ENCODE measurements at places on chromosomes 13 and 19. TPM values are rescaled to one million over a fixed set of nuclear protein-coding genes. Genes with fewer than 3 reads are reported as not detected.

DNA sequence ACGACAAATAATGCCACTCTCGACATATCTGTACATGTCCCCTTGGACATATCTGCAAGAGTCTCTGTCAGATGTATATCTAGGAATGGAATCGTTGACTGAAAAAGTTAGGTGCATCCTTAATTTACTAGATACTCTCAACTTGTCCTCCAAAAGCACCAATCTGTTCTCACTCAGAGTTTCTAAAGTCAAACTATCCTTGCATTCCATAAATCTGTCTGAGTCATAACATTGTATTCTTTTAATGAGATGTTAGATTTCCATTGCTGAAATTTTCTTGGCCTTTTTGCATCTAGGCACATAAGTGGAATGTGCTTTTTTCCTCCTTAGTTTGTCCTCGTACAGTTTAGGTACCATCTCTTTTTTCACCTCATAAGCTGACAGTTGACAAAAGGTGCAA is 139.8 kb downstream of the PTPRS start:
- no peak for DNase-seq

The HSPB6 gene
- 78.6 TPM for total RNA-seq

The PLIN4 gene
- 3.4 TPM for total RNA-seq

DNA sequence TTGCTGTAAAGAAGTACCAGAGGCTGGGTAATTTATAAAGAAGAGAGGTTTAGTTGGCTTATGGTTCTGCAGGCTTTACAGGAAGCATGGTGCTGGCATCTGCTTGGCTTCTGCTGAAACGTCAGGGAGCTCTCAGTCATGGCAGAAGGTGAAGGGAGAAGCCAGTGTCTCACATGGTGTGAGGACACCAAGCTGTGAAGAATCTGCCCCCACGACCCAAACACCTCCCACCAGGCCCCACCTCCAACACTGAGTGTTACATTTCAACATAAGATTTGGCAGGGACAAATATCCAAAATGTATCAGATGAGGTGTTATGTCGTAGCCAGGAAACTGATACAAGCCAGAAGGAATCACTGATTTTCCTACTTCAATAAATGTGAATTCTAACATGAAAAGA is 136.5 kb downstream of the CYSLTR2 start:
- DNase-seq, result no peak

- DNase-seq, result no peak
Measured at GRCh38 chr19:30314056-30314804, 58.0 kb upstream of the ZNF536 start.

DNA sequence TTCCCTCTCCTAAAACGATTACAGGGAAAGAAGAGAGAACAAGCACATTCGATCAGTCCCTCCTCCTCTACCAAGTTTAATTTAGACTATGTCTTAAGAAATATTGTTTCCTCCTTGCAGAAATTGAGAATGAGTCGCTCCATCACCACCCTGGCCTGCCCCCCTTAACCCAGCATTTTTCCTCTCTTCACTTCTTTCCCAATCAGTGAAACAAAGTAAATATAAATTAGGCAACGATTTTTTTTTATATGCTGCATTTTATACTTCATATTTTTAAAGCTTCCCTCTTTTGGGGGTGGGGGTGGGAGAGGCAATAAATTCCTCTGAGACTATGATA is 300.0 kb downstream of the SPRY2 start:
- DNase-seq, result no peak

GRCh38 chr19:14222886-14223285 is 16.9 kb upstream of the ADGRL1 start:
- no peak for DNase-seq

- no peak for DNase-seq
Measured at GRCh38 chr19:38650172-38650775, 2.8 kb downstream of the ACTN4 start.

The VSTM2B gene
- not detected for total RNA-seq

DNA sequence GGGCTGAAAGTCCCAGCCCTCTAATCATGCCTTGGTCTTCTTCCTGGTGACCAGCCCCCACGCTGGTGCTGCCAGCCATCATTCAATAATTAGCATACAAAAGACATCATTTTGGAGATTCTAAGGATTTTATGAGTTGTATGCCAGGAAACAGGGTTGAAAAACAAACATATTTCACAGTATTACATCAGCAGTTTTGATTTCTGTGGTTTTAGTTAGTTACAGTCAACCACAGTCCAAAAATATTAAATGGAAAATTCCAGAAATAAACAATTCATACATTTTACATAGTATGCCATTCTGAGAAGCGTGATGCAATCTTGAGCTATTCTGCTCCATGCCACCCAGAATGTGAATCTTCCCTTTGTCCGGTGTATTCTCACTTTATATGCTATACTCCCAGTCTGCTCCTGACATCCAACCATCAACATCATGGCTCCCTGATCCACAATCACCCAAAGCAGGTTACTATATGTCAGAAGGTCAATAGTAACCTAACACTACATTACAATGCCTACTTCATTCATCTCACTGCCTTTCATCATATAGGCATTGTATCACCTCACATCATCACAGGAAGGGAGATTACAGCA is 49.2 kb downstream of the STOML3 start:
- DNase-seq, result no peak

Data from thoracic aorta (tissue), 2 donors.